ENCODE measurements at places on chromosomes 5 and 9.
A peak's percentile ranks its signal among the peaks of the same experiment; 100 is the strongest.

DNA sequence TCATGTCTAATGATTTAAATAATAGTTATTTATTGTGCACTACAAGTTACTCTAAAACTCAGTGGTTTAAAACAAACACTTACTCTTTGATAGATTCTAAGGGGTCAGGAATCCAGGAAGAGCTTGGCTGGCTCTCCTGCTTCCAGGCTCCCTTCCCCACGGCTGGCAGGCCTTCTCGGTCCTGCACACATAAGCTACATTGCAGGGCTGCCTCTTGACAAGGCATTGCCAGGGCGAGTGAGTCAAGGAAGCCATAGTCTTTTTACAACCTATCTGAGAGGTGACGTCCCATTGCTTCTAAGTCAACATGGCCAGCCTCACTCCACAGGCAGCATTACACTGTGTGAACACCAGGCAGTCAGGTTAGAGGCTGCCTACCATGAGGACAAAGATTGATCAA, 119.8 kb downstream of the AUH start:
- DNase-seq = no peak

- no peak for DNase-seq
These were observed 46.4 kb downstream of the MOCS2 start for GRCh38 chr5:53063176-53063575.

DNA sequence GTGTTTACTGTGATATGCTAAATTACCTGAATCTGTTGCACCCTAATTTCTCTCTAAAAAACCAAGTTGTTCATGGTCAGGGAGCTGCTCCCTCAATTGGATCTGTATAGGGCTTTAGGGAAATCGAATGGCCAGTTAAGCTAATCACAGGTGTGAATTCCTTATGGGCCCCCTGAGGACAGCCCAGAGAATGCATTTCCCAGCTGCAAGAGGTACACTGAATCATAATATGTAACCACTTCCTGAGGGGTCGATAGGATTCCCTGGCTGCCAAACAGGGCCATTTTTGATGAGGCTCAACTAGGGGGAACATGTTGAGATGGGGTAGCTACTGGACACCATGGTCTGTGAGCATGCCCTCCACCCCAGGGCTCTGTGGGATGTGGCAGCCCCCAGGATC, 478.6 kb downstream of the CCDC171 start:
- DNase-seq = no peak

DNA sequence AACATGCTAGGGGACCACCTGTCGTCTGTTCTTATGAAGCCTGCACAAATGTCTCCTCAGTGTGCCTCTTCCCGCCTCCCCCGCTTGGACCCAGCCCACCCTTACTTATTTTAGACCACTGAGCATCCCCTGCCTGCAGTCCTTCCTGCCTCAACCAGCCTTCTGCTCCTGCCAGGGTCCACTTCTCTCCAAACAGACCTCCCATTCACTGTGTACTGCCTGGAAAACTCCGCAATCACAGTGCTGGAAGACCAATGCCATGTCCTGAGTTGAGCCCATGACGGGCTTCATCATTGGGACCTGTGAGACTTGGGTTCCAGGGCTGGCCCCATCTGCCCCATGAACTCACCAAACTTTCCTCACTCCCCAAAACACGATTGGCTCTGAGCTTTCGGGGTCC, 309.4 kb downstream of the IRX1 start:
- no peak for DNase-seq

GRCh38 chr5:93421987-93422401, 159.0 kb downstream of the NR2F1-AS1 start:
- DNase-seq = no peak

DNA sequence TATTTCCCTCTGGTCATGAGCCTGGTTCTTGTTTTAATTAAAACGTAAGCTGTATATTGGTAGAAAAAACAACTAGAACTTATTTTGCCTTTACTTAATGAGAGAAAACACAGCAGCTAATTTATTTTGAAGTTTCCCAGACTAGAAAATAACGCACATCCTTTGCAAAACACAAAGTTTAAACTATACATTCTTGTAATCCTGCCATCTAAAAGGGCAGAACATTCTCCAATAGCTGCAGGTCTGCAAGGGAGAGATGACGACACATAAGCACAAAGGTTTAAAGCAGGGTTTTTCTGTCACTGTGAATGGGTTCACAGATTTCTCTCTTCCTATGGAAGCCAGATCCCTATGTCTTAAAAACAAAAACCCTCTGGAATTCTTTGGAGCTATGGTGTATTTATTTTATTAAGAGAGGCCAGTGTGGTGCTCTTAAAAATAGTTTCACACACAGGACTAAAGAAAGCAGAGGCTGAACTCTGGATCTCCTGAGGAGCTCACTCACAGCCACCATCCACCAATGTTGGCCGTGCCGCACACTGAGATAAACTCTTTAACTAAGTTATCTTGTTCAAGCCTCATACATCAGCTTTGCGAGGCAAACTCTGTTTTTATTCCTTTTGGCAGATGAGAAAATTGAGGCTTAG, 82.4 kb downstream of the SNCAIP start:
- no peak for DNase-seq

- no peak for DNase-seq
These were observed 10.4 kb upstream of the SHROOM1 start for GRCh38 chr5:132840896-132841295.

DNA sequence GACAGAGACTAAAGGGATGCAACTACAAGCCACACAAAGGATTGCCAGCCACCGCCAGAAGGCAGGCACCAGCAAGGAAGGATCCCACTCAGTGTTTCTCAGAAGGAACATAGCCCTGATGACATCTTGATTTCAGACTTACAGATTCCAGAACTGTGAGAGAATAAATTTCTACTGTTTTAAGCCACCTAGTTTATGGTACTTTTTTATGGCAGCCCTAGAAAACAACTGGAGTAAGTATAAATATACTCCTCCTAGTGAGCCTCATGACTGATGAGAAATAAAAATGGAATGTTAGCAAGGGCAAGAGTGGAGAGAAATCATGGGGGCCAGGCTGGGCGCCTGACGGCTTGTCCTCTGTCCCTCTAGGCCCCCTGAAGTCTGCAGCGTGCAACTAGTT, 307.3 kb downstream of the PIK3R1 start:
- DNase-seq = no peak

DNA sequence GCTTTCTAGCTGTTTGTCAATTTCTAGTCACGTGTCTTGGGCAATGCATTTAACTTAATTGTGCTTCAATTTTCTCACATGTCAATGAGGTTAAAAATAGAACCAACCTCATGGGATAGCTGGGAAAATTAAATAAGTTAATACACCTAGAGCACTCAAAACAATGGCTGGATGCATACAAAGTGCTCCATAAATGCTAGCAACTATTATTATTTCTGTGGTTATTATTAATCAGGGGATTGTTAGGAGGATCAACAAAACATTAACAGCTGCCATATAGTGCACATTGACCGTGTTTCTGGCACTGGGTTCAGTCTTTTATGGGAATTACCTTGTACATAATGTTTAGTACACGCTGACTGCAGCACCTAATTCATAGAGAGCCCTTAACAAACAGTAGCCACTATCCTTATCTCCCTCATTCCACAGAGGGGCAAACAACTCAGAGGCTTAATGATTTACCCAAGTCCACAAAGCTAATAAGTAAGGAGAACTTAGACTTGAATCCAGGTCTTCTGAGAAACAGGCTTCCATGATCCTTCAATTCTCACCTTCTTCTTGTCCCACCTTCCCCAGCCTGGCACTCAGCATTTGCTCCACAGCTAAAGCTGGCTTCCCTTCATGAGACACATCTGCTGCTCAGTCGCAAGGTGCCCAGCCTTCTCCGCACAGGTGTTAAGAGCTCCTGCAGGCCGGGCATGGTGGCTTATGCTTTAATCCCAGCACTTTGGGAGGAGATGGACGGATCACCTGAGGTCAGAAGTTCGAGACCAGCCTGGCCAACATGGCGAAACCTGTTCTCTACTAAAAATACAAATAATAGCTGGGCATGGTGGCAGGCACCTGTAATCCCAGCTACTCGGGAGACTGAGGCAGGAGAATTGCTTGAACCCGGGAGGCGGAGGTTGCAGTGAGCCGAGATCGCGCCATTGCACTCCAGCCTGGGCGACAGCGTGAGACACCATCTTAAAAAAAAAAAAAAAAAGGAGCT, 137.4 kb upstream of the ABCA1 start:
- DNase-seq = no peak

DNA sequence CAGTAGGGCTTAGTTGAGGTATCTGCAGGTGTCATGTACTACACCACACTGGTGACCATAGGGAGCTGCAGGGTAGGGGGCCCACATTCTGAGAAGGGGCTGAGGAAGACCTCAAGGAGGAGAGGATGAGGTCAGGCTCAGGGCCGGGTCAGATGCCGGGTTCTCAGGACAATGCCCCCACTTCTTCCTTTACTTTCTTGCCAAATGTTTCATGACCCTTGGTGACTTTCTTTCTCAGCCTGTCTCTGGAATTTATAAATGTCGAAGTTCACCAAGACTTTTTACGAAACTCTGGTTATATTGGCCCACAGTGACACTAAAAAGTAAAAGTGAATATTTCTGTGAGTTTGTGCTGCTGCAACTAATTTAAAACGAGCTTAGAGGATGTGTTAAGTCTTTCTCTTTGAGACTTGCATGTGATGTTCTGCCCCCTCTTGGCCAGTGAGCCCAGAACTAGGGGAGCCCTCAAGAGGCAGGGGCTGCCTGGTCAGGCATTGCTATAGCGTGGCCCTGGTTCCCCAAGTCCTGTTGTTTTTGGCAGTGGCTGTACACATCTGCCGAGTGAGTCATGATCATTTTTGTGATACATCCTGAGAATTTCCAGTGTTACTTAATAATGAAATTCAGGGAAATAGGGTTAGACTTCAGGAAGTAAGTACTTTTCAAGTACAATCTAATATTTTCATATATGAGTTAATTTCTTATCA, 11.2 kb downstream of the ACO1 start:
- DNase-seq = peak; percentile 40

DNA sequence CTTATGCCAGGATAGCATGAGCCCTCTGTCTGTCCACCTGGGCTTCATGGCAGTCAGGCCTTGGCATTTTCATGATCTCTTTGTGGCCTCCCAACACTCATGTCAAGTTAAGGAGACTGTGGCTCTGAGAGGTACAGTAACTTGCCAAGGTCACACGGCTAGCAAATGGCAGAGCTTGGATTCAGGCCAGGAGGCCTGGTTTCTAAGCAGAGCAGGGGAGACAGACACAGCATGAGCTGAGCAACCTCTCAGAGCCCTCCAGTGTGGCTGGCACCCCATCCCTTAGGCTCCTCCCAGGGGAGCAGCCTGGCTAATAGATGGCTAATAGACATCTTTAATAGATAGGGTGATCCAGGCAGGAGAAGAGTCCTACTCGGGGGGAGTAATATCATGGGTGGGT, 4.1 kb downstream of the SYNPO start:
- no peak for DNase-seq

- DNase-seq = no peak
These were observed 138.6 kb upstream of the DHFR start for GRCh38 chr5:80793354-80793753.

DNA sequence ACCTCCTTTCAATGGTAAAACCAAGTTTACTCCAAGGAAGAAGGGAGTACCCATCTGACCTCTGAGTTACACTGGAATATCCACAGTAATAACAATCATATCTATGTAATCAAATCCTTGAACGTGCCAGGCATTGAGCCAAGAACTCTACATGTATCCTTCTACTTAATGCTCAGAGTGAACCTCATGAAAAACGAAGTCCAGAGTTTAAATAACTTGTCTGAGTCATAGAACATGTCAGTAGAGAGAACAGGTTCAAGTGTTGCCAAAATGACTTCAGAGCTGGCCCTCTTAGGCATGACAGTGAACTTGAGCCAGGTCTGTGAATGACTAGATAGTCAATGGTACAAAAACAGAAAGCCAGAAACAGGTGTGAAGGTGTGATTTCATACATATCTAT, 164.1 kb upstream of the ZNF618 start:
- no peak for DNase-seq

DNA sequence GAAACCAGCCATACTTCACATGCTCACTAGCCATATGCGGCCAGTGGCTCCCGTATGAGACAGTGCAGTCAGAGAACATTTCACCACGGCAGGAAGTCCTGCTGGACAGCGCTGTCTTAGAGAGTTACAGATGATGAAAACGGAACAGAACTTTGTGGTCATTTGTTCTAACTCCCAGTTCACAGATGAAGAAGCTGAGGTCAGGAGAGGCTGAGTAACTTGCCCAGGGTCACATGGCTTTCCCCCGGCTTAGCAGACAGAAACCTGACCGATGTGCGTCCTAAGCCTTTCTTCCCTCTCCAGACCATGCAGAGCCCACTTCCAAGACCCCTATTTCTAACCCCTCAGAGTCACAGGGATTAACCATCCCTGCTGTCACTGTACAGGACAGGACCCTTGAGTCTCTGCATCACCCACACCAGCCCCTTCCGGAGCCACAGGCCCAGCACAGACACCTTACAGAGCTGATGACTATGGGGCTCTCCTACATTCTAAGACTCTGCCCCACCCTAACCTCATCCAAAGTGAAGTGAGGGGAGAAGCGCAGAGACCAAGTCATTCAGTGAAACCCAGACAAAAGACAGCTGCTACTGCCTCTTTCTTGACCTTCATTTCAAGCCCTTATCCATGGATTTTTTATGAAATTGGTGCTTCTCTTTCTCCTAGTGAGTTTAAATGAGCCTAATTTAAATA, 86.9 kb downstream of the PTPN3 start:
- no peak for DNase-seq

- no peak for DNase-seq
These were observed 63.2 kb upstream of the ZSWIM6 start for GRCh38 chr5:61268871-61269270.

GRCh38 chr5:132179405-132179804, 48.2 kb downstream of the P4HA2 start:
- DNase-seq = no peak

- no peak for DNase-seq
These were observed 1.7 kb upstream of the ARRDC3 start for GRCh38 chr5:91384671-91385430.

DNA sequence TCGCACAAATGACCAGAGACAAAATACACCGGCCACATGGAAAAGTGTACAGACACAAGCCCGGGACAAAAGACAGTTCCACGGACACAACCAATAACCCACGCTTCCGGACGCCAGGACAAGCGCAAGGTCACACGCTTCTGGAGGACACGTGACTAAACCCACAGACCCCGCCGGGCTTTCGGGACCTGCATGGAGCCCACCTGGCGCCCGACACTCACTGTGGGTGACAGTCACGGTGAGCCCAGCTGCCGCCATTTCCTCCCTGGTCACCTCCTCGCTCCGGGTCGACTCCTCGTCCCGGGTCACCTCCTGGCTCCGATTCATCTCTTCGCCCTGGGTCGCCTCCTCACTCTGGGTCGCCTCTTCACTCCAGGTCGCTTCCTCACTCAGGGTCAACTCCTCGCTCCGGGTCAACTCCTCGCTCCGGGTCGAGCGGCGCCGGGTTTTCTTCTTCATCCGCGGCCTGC, 470 bp downstream of the BAG1 start:
- peak; percentile 47 for DNase-seq

DNA sequence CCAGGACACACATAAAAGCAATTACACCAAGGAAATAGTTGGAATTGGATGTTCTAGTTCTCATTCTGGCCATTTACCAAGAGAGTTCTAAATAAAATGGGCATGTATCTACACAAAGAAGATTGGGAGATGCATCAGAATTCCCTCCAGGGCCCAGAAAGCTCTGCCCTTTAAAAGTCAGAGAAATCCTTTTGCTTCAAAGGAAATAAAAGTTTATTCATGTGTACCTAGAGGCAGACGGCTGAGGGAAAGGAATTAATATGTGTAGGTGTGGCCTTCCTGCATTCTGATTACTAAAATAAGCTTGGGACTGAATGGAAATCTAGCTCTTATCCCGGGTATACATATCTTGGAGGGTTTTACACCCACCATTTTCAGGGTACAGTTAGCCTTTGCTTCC, 719.4 kb downstream of the SEMA5A start:
- DNase-seq = no peak

Measured in left hindlimb (tissue), 1 donor.